ENCODE measurements at places on chromosomes 5 and 9.

GRCh38 chr9:92780206-92780605 is 15.6 kb upstream of the BICD2 start:
- no peak for DNase-seq

GRCh38 chr5:88890070-88890781 is 7.2 kb upstream of the MEF2C start:
- DNase-seq, result no peak

GRCh38 chr9:88017096-88017495 is 42.8 kb upstream of the CDK20 start:
- DNase-seq, result no peak

- peak; percentile 16 for DNase-seq
Observed at GRCh38 chr5:98770209-98770910, 3.1 kb upstream of the RGMB start.

DNA sequence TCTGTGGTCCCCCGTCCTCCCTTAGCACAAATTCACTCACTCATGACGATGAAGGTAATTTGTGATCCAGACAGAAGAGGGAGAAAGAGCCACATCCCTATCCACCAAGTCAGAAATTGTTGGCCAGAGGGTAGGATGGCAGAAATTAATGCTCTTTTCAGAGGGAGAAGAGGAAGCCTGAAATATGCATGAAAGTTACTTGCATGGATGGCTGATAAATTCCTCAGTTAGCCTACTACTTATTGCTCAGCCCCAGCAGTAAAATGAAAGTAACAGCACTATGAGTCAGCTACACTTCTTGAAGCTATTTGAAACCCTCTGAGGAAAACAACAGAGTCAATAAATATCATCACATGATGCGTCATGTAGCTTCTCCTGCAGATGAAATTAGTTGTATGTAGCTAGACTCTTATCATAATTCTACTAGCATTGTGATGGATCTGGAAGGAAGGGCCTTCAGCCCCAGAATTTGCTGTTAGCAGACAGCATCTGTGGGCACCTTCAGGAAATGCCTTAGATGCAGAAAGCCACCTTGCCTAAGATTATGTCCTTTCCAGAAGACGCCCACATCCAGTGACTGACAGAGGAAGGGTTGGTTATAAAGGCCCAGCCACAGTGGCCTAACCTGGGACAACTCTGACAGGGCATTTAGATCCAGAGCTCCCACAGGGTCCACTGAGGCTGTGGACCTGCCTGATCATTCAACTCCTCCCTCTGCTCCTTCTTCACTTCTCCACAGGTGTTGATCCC is 81.2 kb upstream of the CCDC112 start:
- no peak for DNase-seq

GRCh38 chr9:137240841-137241489 is at the start of gene TUBB4B:
Gene TUBB4B, plus strand, starts transcription at chr9:137241287. Its CDS starts 74 bp downstream, at chr9:137241361.
- DNase-seq, result peak; percentile 93

DNA sequence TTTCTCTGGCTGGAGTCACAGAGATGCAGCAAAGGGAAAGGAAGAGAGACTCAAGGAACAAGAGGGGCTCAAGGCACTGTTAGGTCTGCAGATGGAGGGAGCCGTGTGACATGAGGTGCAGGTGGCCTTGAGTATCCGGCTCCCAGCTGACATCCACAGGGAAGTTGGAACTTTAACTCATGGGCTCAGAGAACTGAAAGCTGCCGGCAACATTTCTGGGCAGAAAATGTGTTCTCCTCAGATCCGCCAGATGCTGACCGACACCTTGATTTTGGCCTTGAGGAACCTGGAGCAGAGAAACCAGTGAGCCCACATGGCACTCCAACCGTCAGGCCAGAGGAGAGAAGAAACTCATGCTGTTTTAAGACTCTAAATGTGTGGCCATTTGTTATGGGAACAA is 258.1 kb upstream of the IRX2 start:
- no peak for DNase-seq

- DNase-seq, result no peak
Observed at GRCh38 chr5:90071066-90071465, 338.5 kb downstream of the CETN3 start.

GRCh38 chr9:79756414-79756813 is 184.6 kb downstream of the TLE4 start:
- no peak for DNase-seq

Measured in T-helper 1 cell (primary cell).